ENCODE measurements at places on chromosomes 2 and 18.

DNA sequence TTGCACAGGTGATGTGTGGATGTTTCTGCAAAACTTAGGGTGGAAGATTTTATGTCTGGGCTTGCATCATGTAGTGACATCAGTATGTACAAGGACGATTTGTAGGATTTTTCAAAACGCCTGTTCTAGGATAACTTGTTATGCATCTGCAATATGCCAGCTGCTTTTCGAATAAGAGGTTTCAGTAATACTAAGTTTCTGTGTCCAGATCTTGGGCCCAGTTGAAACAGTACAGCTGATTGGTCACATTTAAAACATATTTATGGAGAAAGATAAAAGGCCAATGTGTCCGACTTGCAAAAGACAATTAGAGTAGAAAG, 1.2 kb downstream of the PTPN4 start:
- DNase-seq, result no peak

DNA sequence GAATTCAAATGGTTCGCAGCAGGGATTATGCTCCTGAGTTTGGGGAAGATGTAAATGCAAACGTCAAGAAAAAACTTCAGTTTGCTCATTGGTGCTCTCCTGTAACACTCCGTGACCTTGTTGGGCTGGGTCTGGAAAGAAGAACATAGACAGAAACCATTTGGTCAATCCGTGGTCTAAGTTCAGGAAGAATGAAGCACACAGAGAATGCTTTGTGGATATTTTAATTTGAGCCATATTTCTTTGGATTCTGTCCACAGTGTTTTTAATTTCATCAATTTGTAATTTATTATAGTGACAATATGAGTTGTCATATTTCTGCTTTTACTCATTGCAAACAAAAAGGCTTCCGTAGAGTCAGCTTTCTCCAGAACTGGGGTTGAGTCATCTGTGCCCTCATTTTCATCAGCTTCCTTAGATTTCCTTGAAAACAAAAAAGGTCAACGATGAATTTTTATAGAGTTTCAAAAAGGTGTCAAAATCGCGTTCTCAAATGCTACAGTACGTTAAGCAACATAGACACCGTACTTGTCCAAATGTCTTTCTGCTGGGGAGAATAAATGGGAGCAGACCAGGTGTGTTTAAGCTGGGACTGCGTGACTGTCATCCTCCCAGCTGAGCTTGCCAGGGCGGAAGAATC, 606.4 kb downstream of the RNF144A start:
- no peak for DNase-seq

DNA sequence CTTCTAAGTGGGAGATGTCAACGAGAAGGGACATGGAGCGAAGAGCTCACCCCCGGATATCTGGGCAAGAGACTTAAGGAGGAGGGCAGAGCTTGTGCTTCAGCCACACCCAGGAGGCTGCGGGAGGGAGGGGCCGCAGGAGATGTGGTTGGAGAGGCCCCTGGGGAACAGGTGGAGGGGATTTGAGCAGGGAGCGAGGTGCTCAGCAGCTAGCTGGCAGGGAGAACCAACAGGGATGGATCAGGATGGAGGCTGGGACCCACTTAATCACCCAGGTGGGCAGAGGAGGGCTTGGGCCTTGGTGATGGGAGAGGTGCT, 78.3 kb downstream of the MBP start:
- no peak for DNase-seq

- no peak for DNase-seq
These were observed 16.9 kb downstream of the GPR75 start for GRCh38 chr2:53842891-53843290.

DNA sequence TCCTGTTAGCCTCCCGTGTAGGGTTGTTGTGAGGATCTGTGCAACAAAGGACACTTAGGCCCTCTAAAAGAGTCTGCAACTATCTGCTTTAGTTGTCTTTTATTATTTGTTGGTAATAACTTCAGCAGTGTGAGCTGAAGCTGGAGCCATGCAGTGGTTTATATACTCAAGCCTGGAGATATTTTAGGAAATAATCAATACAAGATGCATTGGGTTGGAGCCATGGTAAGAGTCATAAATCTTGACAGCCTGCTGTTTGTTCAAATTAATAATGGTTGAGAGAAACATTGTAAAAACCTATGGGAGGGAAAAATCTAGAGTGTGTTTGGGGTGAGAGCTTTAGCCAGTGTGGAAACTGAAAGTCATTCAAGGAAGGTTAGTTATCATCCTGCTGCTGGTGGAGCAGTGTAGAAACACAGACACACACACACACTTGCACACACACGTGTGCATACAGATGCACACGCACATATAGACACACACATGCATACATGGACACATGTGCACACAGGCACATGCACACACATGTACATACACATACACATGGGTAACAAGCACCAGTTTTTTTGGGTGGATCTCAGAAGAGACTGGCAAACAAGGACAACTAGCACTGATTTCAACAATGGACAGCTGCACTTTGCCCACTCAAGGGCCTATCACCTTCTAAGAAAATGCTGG, 51.0 kb downstream of the ACOXL start:
- no peak for DNase-seq

All from stimulated activated CD8-positive, alpha-beta memory T cell treated with anti-CD3 and anti-CD28 coated beads, Interleukin-15, amount 100 ng/mL, for 24 hours (primary cell).